ENCODE measurements at places on chromosomes 4 and X.

- no peak for DNase-seq
Observed at GRCh38 chrX:70174754-70175153, 2.5 kb upstream of the DGAT2L6 start.

- DNase-seq, result no peak
Observed at GRCh38 chr4:123676071-123676889, 279.7 kb downstream of the SPRY1 start.

DNA sequence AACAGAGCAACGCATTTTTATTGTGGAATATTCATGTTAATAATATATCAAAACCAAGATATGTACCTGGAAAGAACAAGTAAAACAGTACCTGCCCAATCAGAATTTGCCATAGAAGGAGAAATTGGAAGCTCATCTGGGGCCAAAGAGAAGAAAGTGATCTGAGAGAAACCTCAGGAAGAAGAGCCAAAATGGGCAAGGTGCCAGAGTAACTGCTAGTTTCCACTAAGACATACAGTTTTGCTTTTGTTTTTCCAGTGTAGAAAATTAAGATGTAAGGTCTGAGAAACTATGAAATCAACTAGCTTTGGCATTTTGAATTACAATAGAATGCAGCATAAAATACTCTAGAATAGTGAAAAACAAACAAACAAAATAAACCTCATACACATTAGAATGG is 2201.2 kb downstream of the ARAP2 start:
- no peak for DNase-seq

GRCh38 chr4:69322055-69322454 is 41.8 kb downstream of the UGT2B28 start:
- DNase-seq, result no peak

DNA sequence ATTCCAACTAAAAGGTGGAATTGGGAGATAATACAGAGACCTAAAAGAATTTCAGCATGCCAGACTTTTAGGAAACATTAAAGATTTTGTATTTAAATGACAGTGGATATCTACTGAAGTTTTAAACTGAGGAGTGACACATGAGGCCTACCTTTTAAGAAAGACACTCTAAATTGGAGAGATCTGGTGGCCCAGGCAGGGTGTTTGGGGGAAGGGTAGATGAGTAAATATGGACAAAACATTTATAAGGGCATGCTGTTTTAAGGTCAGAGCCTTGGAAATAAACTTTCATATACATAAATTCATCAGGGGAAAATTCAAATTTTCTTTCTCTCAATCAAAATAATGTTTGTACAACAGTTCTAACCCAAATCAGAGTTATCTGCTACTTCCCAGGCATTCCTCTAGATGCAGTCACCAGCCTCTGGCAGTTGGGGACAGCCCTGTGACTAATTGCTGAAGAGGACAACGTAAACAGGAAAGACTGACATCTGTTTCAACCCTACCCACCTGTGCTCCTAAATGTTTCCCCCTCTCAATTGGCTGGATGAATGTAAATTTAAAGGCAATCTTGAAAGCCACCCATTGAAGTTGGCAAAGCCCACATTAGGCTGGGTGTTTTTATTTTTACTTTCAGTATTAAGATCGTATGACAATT is 1646.9 kb upstream of the ADGRL3 start:
- no peak for DNase-seq

- DNase-seq, result no peak
Observed at GRCh38 chr4:123585111-123585510, 188.5 kb downstream of the SPRY1 start.

DNA sequence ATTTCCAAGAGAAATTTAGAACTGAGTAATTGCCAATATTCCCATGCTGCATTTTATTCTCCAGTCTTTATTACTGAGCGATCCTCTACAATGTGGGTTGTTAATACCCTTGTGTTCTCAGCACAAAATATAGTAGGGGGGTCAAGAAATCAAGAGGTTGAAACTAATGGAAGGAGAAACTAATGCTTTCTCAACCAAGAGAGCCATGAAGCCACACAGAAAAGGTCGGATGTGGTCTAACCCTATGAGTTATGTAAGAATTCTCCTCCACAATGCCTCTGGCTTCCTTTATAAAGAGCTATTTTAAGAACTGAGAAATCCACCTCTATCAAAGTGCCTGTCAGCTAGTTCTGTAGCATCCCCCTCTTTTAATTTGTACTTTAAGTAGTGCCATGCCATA is 268.5 kb downstream of the CHIC1 start:
- DNase-seq, result no peak

DNA sequence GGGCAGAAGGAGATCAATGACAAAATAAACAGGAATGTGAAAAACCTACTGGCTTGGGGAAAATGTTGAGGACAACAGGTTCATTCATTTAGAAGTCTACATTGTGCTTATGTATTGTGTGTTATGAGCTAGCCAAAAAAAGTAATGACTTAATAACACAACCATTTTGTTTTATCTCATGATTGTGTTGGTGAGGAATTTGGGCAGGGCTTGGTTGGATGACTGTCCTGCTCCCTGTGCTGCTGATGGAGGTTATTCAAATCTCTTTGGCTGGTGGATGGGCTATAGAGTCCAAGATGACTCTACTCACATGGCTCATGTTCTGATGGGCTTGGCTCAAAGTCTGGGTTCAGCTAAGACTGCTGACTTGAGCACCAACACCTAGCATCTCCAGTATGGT is 116.3 kb downstream of the HS3ST1 start:
- DNase-seq, result no peak

GRCh38 chr4:915041-915474 is 17.1 kb downstream of the GAK start:
- DNase-seq, result no peak

DNA sequence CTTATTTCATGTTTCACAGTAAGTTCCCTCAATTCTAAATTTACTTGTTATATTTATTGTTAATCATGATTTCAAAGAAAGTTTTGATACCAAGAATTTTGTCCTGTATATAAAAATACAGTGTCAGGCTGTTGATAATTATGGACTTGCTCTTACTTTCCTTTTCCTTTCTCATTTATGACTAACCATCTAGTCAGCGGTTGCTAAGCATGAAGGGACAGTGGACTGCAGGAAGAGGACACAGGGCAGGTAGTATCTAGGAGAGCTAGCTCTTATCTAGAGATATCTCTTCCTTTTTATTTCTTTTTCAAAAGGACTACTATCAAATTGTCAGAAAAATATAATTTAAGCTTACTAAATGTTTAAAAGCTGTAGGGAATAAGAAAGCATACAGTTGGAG is 1.6 kb downstream of the OPRPN start:
- no peak for DNase-seq

- DNase-seq, result no peak
Observed at GRCh38 chrX:130264573-130264972, 4.1 kb downstream of the ZNF280C start.

- no peak for DNase-seq
Observed at GRCh38 chrX:111868726-111869638, 7.0 kb upstream of the TRPC5OS start.

- DNase-seq, result no peak
Observed at GRCh38 chrX:108732630-108733321, 3.6 kb downstream of the IRS4 start.

GRCh38 chr4:183318656-183319055 is 1.4 kb downstream of the CLDN22 start:
- DNase-seq, result no peak

GRCh38 chr4:152591396-152591795 is 55.5 kb upstream of the FBXW7 start:
- no peak for DNase-seq

DNA sequence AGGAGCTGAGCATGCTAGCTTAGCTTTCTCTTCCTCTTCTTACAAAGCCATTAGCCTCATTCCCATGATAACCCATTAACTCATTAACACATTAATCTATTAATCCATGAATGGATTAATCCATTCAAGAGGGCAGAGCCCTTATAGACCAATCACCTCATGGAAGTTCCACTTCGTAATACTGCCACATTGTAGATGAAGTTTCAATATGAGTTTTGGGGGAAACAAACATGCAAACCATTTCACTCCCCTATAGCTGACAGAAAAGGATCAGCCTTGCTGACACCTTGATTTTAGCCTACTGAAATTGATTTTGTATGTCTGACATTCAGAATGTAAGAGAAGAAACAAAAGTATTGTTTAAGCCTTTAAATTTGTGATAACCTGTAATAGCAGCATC is 251.8 kb upstream of the GALNTL6 start:
- DNase-seq, result no peak

DNA sequence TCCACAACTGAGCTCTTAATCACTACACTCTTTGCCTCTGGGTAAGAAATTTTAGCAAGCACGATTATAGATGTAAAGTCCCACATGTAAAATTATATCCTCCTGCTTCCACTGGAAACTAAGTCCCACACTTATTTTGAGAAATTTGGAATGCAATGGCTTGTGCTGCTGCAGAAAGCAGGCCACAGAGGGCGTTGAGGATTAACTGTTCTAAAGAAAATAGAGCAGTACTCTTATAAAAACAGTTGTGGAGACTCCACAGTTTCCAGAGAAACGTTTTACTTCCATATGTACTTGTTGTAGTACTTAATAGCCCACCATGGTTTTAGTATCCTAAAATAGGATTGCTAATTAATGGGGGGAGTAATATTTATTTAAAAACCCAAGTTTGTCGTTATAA is 1.7 kb upstream of the CENPC start:
- DNase-seq, result no peak

DNA sequence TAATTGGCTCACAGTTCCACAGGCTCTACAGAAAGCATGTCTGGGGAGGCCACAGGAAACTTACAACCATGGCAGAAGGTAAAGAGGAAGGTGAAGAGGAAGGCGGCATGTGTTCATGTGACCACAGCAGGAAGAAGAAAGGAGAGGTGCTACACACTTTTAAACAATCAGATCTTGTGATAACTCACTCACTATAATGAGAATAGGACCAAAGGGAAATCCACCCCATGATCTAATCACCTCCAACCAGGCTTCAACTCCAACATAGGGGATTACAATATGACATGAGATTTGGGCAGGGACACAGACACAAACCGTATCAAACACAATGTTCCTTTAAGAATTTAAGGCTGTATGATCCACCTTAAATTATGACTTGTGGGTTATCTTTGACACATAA is 10.5 kb upstream of the PGM2 start:
- no peak for DNase-seq

DNA sequence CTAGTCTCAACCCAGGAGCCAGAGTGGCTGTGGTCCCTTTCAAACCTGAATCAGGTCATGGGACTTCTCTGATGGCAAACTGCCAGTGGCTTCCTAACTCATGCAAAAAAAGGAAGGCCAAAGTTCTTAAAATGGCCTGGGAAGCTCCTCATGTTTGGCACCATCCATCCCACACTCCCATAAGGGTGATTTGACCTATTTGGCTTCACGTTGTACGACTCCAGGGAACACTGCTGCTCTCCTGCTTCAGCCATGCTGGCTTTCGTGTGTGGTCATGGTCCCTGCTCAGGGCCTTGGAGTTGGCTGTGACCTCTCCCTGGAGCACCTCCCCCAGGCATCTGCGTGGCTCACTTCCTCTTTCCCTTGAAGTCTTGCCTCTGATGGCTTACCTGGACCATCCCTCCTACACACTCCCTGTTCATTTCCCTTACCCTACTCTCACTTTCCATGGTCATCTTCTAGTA is 12.8 kb upstream of the TMSB4X start:
- no peak for DNase-seq

DNA sequence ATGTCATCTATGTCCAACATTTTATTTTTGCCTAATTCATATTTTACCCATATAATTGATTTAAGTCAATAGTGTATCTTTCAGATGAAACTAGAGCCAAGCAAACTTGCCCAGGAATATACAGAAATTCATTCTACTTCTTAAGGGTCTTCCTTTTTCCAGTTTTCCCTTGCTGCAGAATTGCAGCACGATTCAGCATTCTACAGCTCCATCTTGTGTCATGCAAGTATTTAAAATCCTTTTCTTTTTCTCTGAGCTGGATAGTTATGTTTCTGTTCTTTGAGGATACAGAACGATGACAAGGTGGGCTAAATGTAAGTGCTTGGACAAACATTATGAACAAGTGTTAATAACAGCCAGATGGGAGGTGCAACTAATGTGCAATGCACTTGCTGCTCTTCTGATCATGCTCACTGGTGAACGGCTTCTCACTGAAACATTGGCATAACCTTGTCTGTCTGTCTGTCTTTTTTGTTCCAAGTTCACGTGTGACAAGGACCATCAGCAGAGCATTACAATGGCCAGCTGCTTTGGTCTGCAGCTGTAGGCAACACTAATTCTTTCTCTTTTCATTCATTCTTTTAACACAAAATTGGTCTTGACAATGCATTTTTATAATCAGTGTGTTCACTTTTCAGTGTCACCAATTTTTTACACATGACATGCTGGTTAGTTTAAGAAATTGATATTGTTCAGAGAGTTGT is 1821.7 kb downstream of the ARAP2 start:
- DNase-seq, result no peak
